ENCODE measurements at places on chromosomes 11 and 22.

DNA sequence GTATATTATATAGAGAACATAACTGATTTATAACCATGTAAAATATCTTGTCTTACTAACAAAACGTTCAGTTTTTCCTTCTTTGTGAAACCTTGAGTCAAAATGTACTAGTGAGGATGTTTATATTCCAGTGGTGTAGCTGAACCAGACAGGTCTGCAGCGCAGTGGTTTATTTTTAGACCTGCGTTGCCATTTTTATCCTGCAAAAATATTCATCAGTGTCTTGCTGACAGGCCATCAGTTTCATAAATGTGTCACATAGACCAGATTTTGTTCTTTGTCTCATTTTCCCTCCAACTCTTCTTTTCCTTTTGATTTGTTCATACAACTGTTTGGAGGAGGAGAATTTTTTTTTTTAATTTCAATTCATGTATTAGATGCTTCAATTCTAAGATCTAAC lies 43.1 kb downstream of the HSD17B12 start:
- H3K27me3 ChIP-seq: no peaks in the 10 kb centered on the region
- H3K4me1 ChIP-seq: peaks cover 4% of the 10 kb centered on the region
- H3K4me3 ChIP-seq: no peak overlapping the region
- H3K27ac ChIP-seq: no peak overlapping the region
- no peak for DNase-seq

GRCh38 chr11:124884869-124885479 lies 12.7 kb downstream of the ROBO4 start:
- peaks cover 2% of the 10 kb centered on the region for H3K4me1 ChIP-seq
- H3K4me3 ChIP-seq: no peak overlapping the region

DNA sequence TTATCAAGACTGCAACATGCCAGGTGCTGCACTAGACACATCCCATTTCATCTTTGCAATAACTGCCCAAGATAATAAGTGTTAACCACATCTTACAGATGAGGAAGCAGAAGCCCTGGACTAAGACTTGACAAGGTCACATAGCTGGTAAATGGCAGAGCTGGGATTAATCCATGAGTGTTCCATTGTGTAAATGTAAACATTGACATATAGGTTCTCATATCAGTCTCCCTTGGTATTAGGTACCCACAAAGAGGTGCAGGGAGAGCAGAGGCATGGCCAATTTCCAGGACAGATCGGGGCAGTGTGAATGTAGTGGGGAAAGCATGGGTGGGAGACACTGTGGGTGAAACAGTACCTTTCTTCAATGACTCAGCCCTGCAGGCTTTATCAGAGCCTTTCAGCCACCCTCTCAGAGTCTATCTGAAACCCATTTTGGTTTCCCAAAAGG lies 17.9 kb downstream of the MICAL2 start:
- no peak for DNase-seq
- H3K4me1 ChIP-seq: peaks cover 67% of the 10 kb centered on the region
- H3K27ac ChIP-seq: no peak overlapping the region
- H3K27me3 ChIP-seq: no peaks in the 10 kb centered on the region

DNA sequence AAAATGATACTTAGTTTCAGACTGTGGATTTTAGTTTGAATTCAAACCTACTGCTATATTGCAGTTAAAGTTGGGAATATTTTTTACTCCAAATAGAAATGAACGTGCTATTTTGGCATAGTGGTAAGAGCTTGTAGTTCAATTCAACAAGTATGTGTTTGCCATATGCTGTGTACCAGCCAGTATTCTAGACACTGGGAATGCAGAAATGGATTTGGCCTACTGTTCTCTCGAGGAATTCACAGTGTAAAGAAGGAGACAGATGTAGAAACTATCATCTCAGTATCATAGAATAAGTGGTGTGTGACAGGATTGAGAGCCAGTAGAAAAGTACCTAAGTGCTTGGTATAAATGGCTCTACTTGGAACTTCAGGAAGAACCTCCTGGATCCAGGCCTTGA lies 80.4 kb downstream of the ATXN10 start:
- no peaks in the 10 kb centered on the region for H3K4me1 ChIP-seq
- no peaks in the 10 kb centered on the region for H3K27me3 ChIP-seq
- H3K36me3 ChIP-seq: peaks cover 75% of the 10 kb centered on the region
- no peak for DNase-seq
- H3K27ac ChIP-seq: no peak overlapping the region

GRCh38 chr11:127624306-127624856 lies 623.8 kb upstream of the KIRREL3 start:
- peaks cover 2% of the 10 kb centered on the region for H3K27me3 ChIP-seq
- H3K27ac ChIP-seq: no peak overlapping the region
- H3K4me3 ChIP-seq: no peak overlapping the region
- no peaks in the 10 kb centered on the region for H3K36me3 ChIP-seq
- no peak for DNase-seq

- no peak overlapping the region for H3K27ac ChIP-seq
- no peak overlapping the region for H3K4me3 ChIP-seq
- H3K36me3 ChIP-seq: peaks cover 32% of the 10 kb centered on the region
- no peaks in the 10 kb centered on the region for H3K4me1 ChIP-seq
- no peak for DNase-seq
Measured at GRCh38 chr11:113831314-113831713, 44.1 kb downstream of the USP28 start.

DNA sequence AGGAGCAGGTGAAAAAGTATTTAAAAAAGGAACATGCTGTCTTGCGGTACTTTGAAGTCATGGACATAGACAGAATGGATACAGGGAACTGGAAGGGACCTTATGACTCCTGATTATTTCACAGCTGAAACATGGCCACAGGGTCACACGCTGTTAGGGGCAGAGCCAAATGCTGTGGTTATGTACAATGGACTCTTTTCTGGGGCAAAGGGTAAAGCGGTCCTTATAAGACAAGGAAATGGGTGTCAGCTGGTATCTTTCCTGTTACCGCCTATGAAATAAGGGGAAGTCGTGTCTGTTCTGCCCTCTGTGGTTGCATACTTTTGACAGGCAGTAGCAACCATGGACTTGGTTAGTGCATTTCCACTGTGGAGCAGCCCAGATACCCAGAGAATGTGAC lies 12.8 kb upstream of the ST14 start:
- no peak overlapping the region for H3K27ac ChIP-seq
- H3K27me3 ChIP-seq: peaks cover under 1% of the 10 kb centered on the region
- peaks cover 28% of the 10 kb centered on the region for H3K36me3 ChIP-seq
- peaks cover 14% of the 10 kb centered on the region for H3K4me1 ChIP-seq

GRCh38 chr11:85137597-85137996 lies 489.5 kb downstream of the DLG2 start:
- no peaks in the 10 kb centered on the region for H3K36me3 ChIP-seq
- no peaks in the 10 kb centered on the region for H3K4me1 ChIP-seq
- H3K4me3 ChIP-seq: no peak overlapping the region
- no peak overlapping the region for H3K27ac ChIP-seq
- no peaks in the 10 kb centered on the region for H3K27me3 ChIP-seq

DNA sequence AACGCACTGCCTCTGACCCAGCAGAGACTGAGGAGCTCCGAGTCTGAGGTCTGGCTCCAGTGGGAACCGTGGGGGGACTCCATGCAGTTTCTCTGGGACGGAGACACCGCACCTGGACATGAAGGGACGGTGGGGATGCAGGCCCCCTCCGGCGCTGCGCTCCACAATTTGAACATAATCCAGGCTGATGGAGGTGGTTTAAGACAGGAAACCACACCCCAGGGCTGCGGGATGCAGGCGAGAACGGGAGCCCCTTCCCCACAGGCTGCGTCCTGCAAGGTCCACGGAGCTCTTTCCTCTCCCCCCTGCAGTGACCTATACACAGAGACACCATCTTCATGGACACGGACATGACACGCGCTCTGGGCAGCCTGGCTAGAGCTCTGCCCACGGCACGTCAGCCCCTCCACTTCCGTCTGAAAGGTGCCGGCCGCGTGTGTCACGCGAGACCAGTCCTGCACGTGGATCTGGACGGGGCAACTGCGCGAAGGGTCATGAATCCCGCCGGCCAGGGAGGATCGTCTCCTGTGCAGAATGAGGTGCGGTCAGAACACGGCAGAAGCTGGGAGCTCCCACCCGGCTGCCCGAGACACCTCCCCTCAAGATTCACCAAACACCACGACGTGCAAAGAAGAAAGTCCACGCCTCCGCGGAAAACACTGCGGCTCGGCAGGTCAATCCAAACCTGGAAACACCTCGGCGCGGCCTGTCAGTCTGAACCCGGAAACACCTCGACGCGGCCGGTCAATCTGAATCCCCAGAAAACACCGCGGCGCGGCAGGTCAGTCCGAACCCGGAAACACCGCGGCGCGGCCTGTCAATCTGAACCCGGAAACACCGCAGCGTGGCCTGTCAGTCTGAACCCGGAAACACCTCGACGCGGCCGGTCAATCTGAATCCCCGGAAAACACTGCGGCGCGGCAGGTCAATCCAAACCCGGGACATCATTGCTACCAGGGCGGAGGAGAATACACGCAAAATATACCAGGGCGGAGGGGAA lies 212.4 kb downstream of the BRD1 start:
- no peaks in the 10 kb centered on the region for H3K27me3 ChIP-seq
- no peak for DNase-seq
- no peak overlapping the region for H3K27ac ChIP-seq
- peaks cover 82% of the 10 kb centered on the region for H3K36me3 ChIP-seq
- no peak overlapping the region for H3K4me3 ChIP-seq

- no peak for DNase-seq
- no peaks in the 10 kb centered on the region for H3K4me1 ChIP-seq
- no peaks in the 10 kb centered on the region for H3K36me3 ChIP-seq
Measured at GRCh38 chr22:25014896-25015755, 62.6 kb downstream of the KIAA1671 start.

DNA sequence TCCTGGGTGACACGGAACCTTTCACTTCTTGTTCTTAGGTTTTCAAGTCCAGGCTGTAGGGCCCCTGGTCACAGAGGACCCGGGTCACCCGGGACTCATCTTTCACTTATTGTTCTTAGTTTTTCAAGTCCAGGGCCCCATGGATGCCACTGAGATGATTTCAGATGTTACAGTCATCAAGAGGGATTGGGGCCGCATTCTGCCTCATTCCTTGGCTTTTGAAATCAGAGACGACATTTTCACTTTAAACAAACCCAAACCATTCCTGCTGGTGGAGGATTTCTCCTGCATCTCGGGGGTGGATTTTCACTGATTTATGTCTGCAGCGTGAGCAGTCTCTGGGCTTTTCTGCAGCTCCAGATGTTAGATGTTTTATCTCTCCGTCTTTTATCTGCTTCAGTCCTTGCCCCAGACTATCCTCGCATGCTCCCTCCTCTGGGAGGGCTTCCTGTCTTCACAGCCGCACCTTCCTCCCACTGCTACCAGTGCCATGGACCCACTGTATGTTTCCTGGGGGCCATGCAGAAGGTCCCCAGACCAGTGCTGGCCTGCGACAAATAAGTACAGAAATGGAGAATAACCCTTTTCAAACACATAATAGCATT lies 27.4 kb downstream of the FBLN1 start:
- H3K36me3 ChIP-seq: no peaks in the 10 kb centered on the region
- peaks cover 4% of the 10 kb centered on the region for H3K27me3 ChIP-seq
- H3K27ac ChIP-seq: no peak overlapping the region

DNA sequence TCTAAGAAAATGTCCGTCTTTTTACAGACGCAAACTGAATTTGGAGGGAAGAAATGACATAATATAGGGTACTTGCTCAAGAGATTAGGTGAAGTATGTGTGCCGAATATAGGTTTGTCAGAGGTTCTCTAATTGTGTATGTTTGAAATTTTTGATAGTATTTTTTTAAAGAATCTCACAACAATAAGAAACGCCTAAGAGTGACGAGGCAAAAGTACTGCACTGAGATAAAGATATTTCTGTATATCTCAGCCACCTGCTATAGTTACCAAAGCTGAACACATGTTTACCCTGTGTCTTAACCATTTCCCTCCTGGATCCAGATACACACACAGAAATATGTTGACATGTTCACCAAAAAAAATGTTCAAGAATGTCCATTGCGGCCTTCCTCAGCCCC lies 92.0 kb downstream of the PRMT3 start:
- peaks cover 15% of the 10 kb centered on the region for H3K4me1 ChIP-seq
- no peak overlapping the region for H3K4me3 ChIP-seq
- no peaks in the 10 kb centered on the region for H3K27me3 ChIP-seq
- H3K36me3 ChIP-seq: peaks cover 91% of the 10 kb centered on the region
- H3K27ac ChIP-seq: no peak overlapping the region
- no peak for DNase-seq
